H9 (cell line): ENCODE measurements at places on chromosomes 12 and 14.

DNA sequence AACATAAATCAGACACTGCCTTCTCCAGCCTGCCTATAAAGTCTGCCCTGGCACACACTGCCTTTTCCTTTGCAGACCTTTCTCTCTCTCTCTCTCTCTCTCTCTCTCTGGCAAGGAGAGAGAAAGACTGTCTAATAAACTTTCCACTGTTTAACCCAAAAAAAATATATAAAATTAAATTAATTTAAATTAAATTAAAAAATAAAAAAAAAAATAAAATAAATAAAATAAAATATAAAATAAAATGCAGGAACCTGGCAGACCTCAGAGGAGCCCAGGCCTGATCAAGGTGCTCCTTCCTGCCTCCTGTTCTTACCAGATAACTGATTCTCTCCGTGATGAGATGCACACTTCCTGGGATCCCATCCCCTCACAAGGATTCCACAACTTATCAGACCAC lies 103.9 kb upstream of the VASH1 start:
- DNase-seq = no peak

- DNase-seq = no peak
Measured at GRCh38 chr12:16407346-16407745, 59.9 kb downstream of the MGST1 start.

- peak; percentile 71 for DNase-seq
Measured at GRCh38 chr12:125194163-125194773, 129.0 kb downstream of the AACS start.

- DNase-seq = peak; percentile 57
Measured at GRCh38 chr12:14828892-14829291, 14.4 kb downstream of the ART4 start.

GRCh38 chr14:36947362-36947761 lies 225.0 kb downstream of the SLC25A21 start:
- no peak for DNase-seq

GRCh38 chr12:117141097-117141898 lies 42.1 kb upstream of the TESC start:
- no peak for DNase-seq

DNA sequence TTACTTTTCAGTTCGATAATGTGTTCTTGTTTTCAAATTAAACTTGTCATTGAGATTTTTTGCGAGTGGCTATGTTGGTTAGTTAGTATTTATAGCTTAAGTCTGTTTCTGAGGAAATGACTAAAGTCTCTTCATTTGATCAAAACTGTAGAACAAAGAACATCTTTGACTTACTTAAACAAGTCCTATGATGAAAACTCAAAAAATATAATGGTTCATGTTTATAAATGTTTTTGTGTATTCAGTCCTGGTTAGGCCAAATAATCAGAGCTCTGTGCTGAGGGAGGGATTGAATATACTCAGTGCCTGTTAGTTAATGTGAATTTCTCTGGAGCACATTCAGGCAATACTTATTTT lies 51.7 kb downstream of the PPFIBP1 start:
- no peak for DNase-seq

DNA sequence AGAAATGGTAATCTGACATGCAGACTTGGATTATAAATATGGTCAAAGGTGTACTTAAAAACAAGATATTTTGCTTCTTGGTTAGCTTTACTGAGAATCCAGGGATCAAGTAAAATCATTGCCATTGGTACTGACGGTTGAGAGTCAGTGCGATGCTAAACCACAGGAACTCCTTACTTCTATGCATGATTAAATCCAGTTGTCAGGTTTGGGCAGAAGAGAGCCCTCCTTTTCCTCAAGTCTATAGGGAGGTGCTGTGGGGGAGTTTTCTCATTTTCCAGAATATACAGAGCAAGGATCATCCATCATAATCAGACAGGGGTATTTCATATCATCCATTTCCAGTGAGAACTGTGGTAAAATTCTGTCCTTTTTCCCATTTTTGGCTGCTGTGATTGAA lies 839.1 kb downstream of the NRXN3 start:
- no peak for DNase-seq
